ENCODE measurements at places on chromosomes 2 and 18.

GRCh38 chr2:8000870-8001269 is 681.0 kb upstream of the ID2 start:
- DNase-seq = no peak

DNA sequence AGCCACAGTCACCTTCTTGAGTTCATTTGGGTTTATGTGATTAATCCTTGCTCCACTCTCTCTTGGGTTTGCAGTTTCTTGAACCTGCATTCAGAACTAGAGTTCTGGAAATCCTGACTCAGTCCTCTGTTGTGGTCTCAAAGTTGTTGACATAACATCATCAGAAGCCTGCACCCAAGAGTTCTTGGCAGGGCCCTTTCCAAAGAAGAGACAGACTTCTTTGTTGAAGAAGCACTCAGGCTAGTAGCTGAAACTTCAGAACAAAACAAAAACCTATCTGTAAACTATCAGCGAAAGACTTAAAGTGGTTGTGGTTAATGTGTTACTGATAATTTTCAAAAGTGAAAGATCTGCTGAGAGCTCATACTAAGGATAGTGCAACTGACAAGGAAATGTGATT is 120.8 kb downstream of the FAM168B start:
- no peak for DNase-seq

GRCh38 chr18:77407733-77408132 is 158.1 kb downstream of the GALR1 start:
- no peak for DNase-seq

DNA sequence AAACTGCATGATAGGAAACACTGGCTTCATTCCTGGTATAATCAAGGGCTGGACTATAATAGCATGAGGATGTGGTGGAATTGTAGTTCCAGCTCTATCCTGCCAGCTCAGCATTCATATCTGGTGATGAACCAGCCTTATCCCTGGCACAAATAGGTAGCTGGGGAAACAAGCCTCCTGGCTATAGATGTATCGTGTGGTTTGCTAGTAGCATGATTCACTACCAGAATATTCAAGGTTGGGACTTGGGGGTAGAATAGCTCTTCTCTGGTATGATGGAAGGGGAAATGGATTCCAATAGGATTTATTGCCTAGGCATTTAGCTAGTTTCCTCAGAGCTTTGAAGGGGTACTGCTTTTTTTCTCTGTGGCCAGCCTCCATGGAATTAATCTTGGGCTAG is 532.8 kb downstream of the FBXO15 start:
- DNase-seq = no peak

GRCh38 chr2:145289946-145290345 is 770.0 kb upstream of the ZEB2 start:
- no peak for DNase-seq

DNA sequence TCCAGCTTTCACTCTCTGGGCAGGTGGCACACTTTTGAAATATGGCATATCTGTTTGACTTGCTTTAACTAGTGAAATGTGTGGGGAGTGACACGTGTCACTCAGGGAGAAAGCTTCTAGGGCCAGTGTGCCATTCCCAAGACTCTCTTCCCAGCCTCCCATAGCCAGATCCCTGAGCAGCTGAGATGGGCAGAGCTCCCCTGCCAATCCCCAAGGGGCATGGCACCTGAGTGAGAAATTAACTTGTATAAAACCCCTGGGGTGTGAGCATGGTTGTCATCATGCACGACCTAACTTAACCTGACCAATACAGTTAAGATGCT is 39.0 kb upstream of the MARCO start:
- DNase-seq = no peak

GRCh38 chr2:3670941-3671340 is 12.9 kb downstream of the ALLC start:
- no peak for DNase-seq

GRCh38 chr2:18454692-18455235 is 105.7 kb downstream of the RDH14 start:
- DNase-seq = no peak

GRCh38 chr18:3692113-3692621 is 242.2 kb downstream of the TGIF1 start:
- DNase-seq = no peak

- DNase-seq = no peak
These were observed 25.4 kb downstream of the ALPK2 start for GRCh38 chr18:58603375-58604067.

- DNase-seq = no peak
These were observed 33.5 kb upstream of the IL37 start for GRCh38 chr2:112877423-112877822.

GRCh38 chr2:74554820-74555531 is 456 bp downstream of the DOK1 start:
- DNase-seq = peak; percentile 30

GRCh38 chr2:12931186-12931844 is 214.6 kb downstream of the TRIB2 start:
- peak; percentile 20 for DNase-seq

Measured in NCI-H524 (cell line).